ENCODE measurements at places on chromosomes 7 and 10. TPM values are rescaled to one million over a fixed set of nuclear protein-coding genes. Genes with fewer than 3 reads are reported as not detected.
A peak's percentile ranks its signal among the peaks of the same experiment; 100 is the strongest.

DNA sequence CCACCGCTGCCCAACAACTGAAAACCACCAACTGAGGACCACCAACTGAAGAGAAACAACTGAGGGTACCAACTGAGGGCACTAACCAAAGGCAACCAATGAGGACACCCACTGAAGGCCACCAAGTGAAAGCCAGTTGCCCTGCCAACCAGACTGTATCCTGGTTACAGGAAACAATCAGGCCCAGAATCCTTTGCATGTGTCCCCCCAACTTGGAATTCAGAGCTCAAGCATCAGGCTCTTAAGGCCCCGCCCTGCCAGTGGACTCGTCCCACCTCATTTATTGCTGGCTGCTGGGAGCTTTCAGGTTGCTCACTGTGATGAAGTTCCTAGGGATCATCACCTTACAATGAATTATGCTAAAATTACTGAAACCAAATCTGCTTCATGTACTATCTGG lies 76.6 kb upstream of the ABI1 start:
- DNase-seq: no peak
- H3K27ac ChIP-seq: no peak overlapping the region
- H3K27me3 ChIP-seq: no peaks in the 10 kb centered on the region

GRCh38 chr10:78657163-78657861 lies 411.5 kb upstream of the ZMIZ1 start:
- H3K27me3 ChIP-seq: peaks cover 4% of the 10 kb centered on the region
- no peak overlapping the region for H3K27ac ChIP-seq
- no peak overlapping the region for H3K4me3 ChIP-seq
- peak; percentile 73 for DNase-seq

- no peak overlapping the region for H3K4me3 ChIP-seq
- H3K4me1 ChIP-seq: no peaks in the 10 kb centered on the region
- H3K27me3 ChIP-seq: no peaks in the 10 kb centered on the region
- no peak overlapping the region for H3K27ac ChIP-seq
- peaks cover 2% of the 10 kb centered on the region for H3K36me3 ChIP-seq
Observed at GRCh38 chr7:67809586-67809985, 813.0 kb downstream of the TYW1 start.

DNA sequence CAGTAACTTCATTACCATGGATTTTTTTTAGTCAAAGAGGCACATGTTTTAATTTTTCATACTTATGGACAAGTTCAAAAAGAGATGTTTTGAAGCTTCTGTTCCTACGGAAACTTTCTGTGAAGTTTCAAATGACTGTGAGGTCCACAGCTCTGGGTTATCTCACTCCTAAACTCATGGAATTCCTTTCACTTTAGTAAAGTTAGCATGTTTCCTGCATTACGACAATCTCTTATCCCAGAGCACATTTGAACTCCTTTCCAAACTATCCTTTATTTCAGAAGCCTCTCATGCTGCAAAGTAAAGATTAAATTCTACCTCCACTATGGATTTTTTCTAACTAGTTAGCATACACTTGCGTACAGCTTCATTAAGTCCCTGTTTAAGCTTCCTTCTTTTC lies 15.3 kb upstream of the ADD3 start:
- H3K27me3 ChIP-seq: no peaks in the 10 kb centered on the region
- no peak for DNase-seq
- no peaks in the 10 kb centered on the region for H3K36me3 ChIP-seq
- H3K4me1 ChIP-seq: peaks cover 10% of the 10 kb centered on the region
- no peak overlapping the region for H3K4me3 ChIP-seq
- H3K27ac ChIP-seq: no peak overlapping the region

ELAPOR2 gene
- 16.8 TPM for total RNA-seq

GRCh38 chr7:105388356-105389087 lies at the start of gene SRPK2:
TSS of gene SRPK2 (minus strand) at chr7:105388921.
- H3K4me1 ChIP-seq: peaks cover 38% of the 10 kb centered on the region
- DNase-seq: peak; percentile 84
- H3K27ac ChIP-seq: peak within 1 kb of the TSS; percentile 93
- H3K27me3 ChIP-seq: no peaks in the 10 kb centered on the region
- H3K36me3 ChIP-seq: peaks cover 5% of the 10 kb centered on the region
- peak within 1 kb of the TSS; percentile 99 for H3K4me3 ChIP-seq

GRCh38 chr10:99742701-99743100 lies 10.7 kb downstream of the CUTC start:
- DNase-seq: no peak
- H3K4me3 ChIP-seq: peak overlapping the region; percentile 7
- H3K27me3 ChIP-seq: no peaks in the 10 kb centered on the region
- peaks cover 19% of the 10 kb centered on the region for H3K4me1 ChIP-seq
- H3K36me3 ChIP-seq: peaks cover 51% of the 10 kb centered on the region

DNA sequence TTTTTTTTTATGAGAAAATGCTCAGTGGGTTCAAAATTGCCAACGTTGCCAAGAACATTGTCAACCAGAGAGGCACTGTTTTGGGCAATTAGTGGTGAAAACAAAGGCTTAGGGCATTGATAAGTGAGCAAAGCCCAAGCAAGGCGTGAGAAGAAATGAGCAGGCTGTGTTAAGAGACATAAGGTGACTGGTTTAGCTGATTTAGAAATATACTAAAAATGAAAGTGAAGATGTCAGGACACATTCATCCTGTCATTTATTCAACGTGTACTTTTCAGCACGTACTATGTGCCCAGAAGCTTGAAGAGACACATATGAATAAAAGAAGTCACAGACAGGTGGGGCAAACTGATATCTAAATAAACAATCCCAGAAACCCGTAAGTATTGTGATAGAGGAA lies 31.8 kb downstream of the AOAH start:
- peak overlapping the region; percentile 99 for H3K27ac ChIP-seq

TPST1 gene
- 2.3 TPM for total RNA-seq

FEZF1 gene
- not detected for total RNA-seq

DNA sequence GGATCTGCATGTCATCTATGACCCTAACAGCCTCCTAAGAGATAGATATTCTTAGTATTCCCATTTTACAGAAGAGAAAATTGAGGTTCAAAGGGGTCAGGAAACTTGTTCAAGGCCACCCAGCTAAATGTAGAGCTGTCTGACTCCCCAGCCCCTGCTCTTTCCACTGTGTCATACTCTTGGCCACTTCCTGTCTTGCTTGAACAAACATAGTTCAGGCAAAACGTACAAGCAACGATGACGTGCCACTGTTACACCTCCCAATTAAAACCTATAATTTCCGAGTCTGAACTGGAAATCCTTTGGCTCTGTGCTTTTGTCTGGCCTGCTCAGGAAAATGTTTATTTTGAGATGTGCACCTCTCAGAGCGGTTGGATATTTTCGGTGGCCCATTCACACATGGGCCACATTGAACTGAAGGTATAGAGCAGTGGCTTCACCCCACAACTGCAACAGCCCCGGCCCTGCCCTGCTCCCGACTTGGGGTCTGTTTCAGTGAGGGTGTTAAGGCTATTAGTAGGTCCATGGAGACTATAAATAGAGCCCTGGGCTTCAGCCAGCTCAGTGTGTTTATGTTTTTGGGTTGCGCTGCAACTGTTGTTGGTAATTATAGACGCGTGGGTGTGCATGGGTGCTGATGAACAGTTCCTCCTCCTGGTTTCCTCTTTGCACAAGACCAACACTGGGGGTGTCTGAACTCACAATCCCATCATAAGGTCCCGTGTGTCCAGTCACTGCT lies 172.3 kb upstream of the ADO start:
- peak overlapping the region; percentile 50 for H3K4me3 ChIP-seq
- peaks cover 27% of the 10 kb centered on the region for H3K4me1 ChIP-seq
- peaks cover 1% of the 10 kb centered on the region for H3K36me3 ChIP-seq
- peak overlapping the region; percentile 59 for H3K27ac ChIP-seq
- no peaks in the 10 kb centered on the region for H3K27me3 ChIP-seq

- H3K36me3 ChIP-seq: no peaks in the 10 kb centered on the region
- no peaks in the 10 kb centered on the region for H3K27me3 ChIP-seq
- no peaks in the 10 kb centered on the region for H3K4me1 ChIP-seq
- DNase-seq: no peak
Observed at GRCh38 chr10:48456808-48457761, 147.8 kb downstream of the ARHGAP22 start.

- H3K27ac ChIP-seq: no peak overlapping the region
- H3K36me3 ChIP-seq: no peaks in the 10 kb centered on the region
- DNase-seq: no peak
Observed at GRCh38 chr7:41699516-41699915, 3.4 kb downstream of the INHBA start.

GRCh38 chr10:118314882-118315281 lies 27.2 kb downstream of the FAM204A start:
- no peaks in the 10 kb centered on the region for H3K27me3 ChIP-seq
- DNase-seq: no peak
- H3K4me3 ChIP-seq: no peak overlapping the region
- H3K36me3 ChIP-seq: peaks cover 7% of the 10 kb centered on the region

GRCh38 chr7:1555046-1555812 lies 776 bp downstream of the TMEM184A start:
- no peaks in the 10 kb centered on the region for H3K36me3 ChIP-seq
- no peaks in the 10 kb centered on the region for H3K27me3 ChIP-seq
- H3K4me1 ChIP-seq: no peaks in the 10 kb centered on the region
- H3K27ac ChIP-seq: no peak overlapping the region
- no peak for DNase-seq
- H3K4me3 ChIP-seq: no peak overlapping the region

DNA sequence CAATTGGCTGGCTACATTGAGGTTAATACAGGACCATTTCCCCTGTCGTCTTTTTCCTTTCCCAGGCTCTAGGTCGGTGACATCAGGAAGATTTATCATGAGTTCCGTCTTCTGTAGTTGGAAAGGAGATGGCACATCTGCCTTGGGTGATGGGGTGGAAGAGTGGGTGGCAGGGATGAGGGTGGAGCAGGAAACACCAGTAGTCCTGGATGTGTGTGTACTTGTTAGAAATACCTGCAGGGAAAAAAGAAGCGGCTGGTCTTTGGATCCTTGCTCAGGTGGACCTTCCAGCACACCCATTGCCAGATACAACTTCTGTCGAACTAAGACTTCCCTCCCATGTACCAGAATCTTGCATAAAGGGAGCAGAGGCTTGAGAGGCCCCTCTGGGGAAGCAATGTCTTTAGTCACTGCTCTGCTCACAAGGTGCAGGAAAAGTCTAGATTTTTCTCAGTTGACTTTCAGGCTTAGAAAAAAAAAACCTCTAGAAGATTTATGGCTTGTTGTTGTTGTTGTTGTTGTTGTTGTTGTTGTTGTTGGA lies 516.8 kb upstream of the GALNT17 start:
- no peak overlapping the region for H3K4me3 ChIP-seq
- peaks cover 6% of the 10 kb centered on the region for H3K27me3 ChIP-seq
- H3K27ac ChIP-seq: no peak overlapping the region
- no peaks in the 10 kb centered on the region for H3K4me1 ChIP-seq

- DNase-seq: no peak
- peaks cover 51% of the 10 kb centered on the region for H3K4me1 ChIP-seq
- no peaks in the 10 kb centered on the region for H3K36me3 ChIP-seq
- no peak overlapping the region for H3K4me3 ChIP-seq
- no peaks in the 10 kb centered on the region for H3K27me3 ChIP-seq
- no peak overlapping the region for H3K27ac ChIP-seq
Observed at GRCh38 chr10:28382525-28383269, 79.8 kb upstream of the MPP7 start.

- H3K4me3 ChIP-seq: no peak overlapping the region
- peaks cover 41% of the 10 kb centered on the region for H3K4me1 ChIP-seq
Observed at GRCh38 chr10:72133517-72133916, 45.2 kb upstream of the SPOCK2 start.

- H3K4me3 ChIP-seq: no peak overlapping the region
- peaks cover 17% of the 10 kb centered on the region for H3K27me3 ChIP-seq
- no peak for DNase-seq
- H3K36me3 ChIP-seq: no peaks in the 10 kb centered on the region
Observed at GRCh38 chr7:116576350-116577319, 51.8 kb downstream of the CAV1 start.

UCN3 gene
- not detected for total RNA-seq

DNA sequence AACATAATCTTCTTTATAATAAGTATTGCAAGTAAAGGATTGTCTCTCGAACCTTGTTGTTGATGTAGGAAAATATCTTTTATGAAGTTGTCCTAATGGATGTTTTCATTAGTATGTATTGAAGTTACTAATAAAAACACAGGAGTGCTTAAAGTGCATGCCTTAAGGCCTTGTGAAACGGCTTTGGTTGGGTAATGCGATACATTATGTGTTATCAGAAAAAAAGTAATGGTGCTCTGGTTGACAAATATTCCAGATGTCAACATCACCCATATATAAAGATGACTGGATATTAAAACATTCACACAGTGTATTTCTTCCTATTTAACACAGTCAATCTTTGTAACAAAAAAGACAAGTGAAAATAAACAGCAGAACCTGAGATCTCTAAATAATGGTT lies 310.7 kb downstream of the PRKG1 start:
- no peaks in the 10 kb centered on the region for H3K36me3 ChIP-seq
- H3K27me3 ChIP-seq: no peaks in the 10 kb centered on the region
- DNase-seq: no peak
- no peak overlapping the region for H3K4me3 ChIP-seq
- no peaks in the 10 kb centered on the region for H3K4me1 ChIP-seq

GRCh38 chr7:66790196-66790595 lies 49.7 kb downstream of the RABGEF1 start:
- H3K4me1 ChIP-seq: no peaks in the 10 kb centered on the region
- no peaks in the 10 kb centered on the region for H3K27me3 ChIP-seq
- H3K36me3 ChIP-seq: peaks cover 13% of the 10 kb centered on the region
- H3K4me3 ChIP-seq: no peak overlapping the region
- H3K27ac ChIP-seq: no peak overlapping the region

- H3K4me1 ChIP-seq: no peaks in the 10 kb centered on the region
- no peak overlapping the region for H3K27ac ChIP-seq
- DNase-seq: no peak
- H3K27me3 ChIP-seq: peaks cover 38% of the 10 kb centered on the region
- no peaks in the 10 kb centered on the region for H3K36me3 ChIP-seq
Observed at GRCh38 chr7:148400101-148400500, 190.5 kb upstream of the C7orf33 start.

GRCh38 chr10:8504499-8504898 lies 450.0 kb downstream of the GATA3 start:
- H3K4me3 ChIP-seq: no peak overlapping the region
- H3K4me1 ChIP-seq: peaks cover 6% of the 10 kb centered on the region
- H3K27me3 ChIP-seq: peaks cover 43% of the 10 kb centered on the region

DNA sequence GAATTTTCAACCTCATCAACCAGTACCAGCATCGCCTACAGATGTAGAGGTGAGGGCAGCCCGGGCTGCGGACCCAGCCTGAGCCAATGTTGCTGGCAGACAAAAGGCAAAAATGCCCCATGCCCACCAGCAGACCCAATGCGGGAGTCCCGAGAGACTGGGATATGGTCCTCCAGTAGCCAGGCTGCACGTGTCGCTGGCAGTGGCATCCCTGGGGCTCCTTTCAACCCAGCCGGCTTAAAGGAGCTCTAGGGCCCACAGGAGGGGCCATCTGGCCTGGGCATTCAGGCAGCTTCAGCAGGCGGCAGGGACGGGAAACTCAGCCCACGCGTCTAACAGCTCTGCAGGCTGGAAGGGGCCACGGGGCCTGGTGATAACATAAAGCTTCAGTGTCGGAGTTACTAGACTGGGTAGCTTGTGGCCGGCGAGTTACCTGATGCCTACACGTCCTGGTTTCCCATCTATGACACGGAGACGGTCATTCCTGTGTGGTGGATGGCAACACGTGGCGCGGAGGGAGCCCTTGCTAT lies 70.7 kb downstream of the PROSER2 start:
- H3K27me3 ChIP-seq: no peaks in the 10 kb centered on the region
- no peak overlapping the region for H3K27ac ChIP-seq
- H3K4me3 ChIP-seq: no peak overlapping the region
- H3K36me3 ChIP-seq: no peaks in the 10 kb centered on the region
- no peak for DNase-seq

All from activated T-cell treated with anti-CD3 and anti-CD28 coated beads, Interleukin-2, amount 50 U/mL, for 72 hours (primary cell).